Activated CD4-positive, alpha-beta T cell treated with anti-CD3 and anti-CD28 coated beads, Interleukin-2, amount 50 U/mL, for 16 hours (primary cell): ENCODE measurements at places on chromosomes 6 and 20.

GRCh38 chr6:52573295-52573694, 3.6 kb downstream of the TRAM2 start:
- no peak for DNase-seq

- no peak for DNase-seq
These were observed 46.4 kb upstream of the FERMT1 start for GRCh38 chr20:6169251-6169650.

GRCh38 chr6:44642870-44643522, 255.5 kb downstream of the CDC5L start:
- DNase-seq: peak; percentile 82

- no peak for DNase-seq
These were observed 72.5 kb downstream of the PHACTR3 start for GRCh38 chr20:59676851-59677182.

DNA sequence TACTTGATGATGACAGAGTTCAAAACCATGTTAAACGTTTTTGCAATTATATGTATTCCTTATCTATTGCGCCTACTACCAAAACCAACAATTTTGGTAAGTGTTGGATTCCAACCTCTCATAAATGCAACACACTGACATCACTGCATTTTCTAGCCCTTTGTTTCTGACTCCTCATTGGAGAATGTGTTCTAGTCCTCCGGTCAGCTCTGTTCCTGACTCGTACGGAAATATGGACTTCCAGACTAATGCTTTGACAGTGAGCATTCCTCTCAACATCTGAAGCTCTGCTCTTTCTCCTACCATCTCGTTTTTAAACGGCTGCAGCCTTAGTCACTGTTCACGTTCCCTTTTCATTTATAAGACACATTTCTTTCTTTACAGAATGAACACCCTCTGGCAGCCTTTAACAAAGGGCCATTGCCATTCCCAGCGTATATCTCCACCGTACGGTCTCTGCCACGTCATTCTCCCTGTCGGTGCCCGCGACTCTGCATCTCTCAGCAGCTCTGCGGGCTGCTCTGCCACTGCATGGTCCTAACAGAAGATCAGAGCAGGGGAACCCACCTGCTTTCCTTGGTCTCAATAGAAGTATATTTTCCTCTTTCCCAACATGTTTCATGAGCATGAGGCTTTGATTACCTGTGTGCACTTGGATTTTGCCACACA, 103.0 kb upstream of the SYNDIG1 start:
- DNase-seq: no peak

DNA sequence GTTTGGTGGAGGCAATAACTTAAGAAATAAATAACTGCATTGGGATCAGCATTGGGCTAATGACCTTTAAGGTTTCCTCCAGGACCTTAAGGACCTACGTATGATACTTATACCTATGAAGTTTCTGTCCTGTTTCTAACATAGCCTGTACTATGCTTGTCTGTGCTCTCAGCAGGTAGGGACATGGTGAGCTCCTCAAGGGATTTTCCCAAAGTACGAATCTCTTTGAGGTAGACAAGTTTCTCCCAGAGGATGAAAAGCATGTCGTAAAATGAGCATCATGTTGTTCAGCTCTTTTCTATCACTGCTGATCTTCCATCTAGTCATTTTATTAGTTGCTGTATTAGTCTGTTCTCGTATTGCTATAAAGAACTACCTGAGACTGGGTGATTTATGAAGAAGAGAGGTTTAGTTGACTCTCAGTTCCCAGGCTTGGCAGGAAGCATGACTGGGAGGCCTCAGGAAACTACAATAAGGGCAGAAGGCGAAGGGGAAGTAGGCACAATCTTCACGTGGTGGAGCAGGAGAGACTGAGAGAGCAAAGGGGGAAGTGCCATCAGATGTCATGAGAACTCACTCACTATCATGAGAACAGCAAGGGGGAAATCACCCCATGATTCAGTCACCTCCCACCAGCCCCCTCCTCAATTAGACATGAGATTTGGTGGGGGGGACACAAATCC, 77.8 kb upstream of the TGM3 start:
- peak; percentile 16 for DNase-seq

DNA sequence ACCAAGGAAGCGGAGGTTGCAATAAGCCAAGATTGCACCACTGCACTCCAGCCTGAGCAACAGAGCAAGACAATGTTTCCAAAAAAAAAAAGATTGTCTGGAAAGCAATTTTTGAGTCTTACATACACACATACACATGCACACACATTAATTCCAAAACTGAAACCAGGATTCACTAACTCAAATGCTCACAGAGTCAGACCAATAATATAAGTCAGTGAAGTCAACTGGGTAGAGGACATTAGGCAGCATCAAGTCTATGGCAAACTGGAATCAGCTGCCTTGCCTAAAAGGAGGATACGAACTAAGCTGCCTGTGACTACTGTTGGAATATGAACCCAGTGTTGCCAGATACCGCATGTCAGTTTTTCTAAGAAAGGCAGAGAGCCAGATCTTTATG, 15.7 kb downstream of the REM1 start:
- no peak for DNase-seq

DNA sequence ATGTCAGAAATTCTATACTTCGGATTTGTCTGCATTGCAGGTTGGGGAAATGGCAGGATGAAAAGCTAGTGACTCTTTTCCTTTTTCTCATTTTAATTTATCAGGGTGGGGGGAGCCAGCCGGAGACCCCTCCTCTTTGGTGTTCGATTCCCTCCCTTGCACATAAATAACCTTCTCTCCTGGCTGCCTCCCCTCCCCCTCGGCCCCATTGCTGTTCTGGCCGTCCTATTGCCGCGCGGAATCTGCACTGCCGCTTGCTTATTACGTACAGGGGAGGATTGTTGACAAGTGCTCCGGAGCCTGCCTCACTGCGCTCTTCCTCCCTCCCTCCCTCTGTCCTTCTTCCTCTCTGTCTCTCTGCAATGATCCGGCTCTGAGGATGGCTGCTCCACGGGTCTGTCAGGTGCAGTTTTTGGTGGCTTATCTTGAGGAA, 154.7 kb downstream of the JARID2 start:
- DNase-seq: no peak

- DNase-seq: no peak
These were observed 3.9 kb downstream of the RNF144B start for GRCh38 chr6:18391023-18391422.

- DNase-seq: no peak
These were observed 4.4 kb downstream of the L3MBTL1 start for GRCh38 chr20:43511879-43512278.

DNA sequence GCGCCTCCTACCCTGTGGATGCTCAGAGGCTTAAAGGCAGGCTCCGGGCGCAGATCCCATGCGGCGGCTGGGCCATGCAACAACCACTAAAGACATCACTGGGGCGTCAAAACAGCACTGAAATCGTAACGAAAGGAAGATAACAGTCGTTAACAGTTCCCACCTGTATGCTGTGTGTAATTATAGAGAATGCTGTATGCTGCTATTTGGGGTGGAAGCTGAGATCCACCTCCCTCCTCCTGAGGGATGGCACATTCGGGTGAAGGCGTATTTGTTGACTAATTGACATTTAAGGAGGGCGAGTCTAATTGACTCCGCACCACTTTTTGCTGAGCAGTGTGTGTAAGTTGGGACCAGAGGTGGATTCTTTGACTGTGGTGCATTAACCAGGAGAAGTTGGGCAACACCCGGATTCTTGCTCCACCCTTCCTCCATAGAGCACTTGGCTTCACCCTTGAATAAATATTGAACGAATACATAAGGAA, 687 bp downstream of the SLC35A1 start:
- peak; percentile 69 for DNase-seq

- no peak for DNase-seq
These were observed 4.8 kb upstream of the EFHC1 start for GRCh38 chr6:52415333-52415732.

DNA sequence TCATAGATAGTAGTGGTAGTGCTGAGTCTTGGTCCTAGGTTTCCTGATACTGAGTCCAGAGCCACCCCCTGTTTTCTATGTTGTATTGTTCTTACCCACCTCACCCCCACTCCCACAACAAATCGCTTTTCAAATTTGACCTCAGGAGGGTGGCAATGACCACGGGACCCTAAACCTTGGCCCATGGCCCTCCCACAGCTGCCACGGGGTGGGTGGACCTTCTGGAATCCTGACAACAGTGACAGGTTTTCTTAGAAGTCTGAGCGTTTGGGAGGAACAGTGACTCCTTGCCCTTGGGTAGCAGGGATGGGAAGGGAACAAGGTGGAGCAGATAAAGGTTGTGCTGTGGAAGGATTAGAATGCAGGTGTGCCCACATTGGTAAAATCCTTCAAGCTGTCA, 36.9 kb downstream of the TGM3 start:
- no peak for DNase-seq

DNA sequence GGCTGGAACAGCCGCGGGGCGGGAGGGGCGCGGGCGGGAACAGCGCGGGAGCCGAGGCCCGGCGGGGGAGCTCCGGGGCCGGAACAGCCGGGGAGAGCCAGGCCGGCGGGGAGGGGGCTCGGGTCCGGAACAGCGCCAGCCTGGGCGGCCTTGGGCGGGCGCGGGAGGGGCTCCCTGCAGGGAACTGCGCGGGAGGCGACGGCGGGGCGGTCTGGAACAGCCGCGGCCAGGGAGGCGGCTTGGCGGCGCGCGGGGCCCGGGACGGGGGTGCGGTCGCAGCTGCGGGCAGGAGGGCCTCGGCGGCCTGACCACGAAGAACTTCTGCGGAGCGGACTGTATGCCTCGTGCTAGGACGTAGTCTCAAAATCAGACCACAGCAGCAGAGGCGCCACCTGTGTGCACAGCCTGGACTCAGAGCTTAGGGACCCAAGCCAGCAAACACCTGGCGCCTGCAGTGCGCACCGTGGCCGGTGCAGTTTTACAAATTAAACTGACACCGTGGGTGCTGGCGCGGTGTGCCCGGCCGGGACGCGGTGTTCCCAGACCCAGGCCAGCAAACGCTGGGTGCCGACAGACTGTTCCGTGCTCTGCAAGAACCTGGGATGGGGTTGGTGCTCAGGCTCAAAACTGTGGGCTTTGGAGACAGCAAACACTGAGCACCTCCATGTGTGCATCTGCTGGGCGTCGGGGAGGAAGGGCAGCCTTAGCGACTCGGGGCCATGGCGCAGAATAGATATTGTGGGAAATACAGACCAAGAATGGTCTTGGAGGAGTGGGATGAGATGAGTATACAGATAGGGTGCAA, 572 bp downstream of the ZNF341 start:
- peak; percentile 77 for DNase-seq
